ENCODE measurements at places on chromosomes 13 and 19. TPM values are rescaled to one million over a fixed set of nuclear protein-coding genes. Genes with fewer than 3 reads are reported as not detected.
A peak's percentile ranks its signal among the peaks of the same experiment; 100 is the strongest.

The ZNF429 gene
- 0.88 TPM for polyA plus RNA-seq

The ZNF223 gene
- 1.6 TPM for polyA plus RNA-seq

The LYPD3 gene
- polyA plus RNA-seq: 43.1 TPM

DNA sequence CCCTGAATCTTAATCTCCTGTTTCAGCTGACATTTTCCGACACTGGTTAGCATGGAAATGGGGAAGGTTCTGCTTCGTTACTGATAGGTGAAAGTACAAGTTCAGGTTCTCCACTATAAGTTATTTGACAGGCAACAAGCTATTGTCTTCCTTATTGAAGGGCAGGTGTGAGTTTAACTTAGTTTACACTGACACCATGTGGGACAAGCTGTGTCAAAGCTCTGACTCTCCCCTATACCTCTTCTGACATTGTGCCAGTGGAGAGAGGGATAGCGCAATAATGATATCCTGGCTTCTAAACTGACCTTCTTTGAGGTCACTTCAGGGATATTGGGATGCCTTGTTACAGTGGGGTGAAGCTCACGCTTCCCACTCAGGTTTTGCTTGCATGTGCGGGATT, 587.0 kb upstream of the SLITRK5 start:
- DNase-seq: no peak

DNA sequence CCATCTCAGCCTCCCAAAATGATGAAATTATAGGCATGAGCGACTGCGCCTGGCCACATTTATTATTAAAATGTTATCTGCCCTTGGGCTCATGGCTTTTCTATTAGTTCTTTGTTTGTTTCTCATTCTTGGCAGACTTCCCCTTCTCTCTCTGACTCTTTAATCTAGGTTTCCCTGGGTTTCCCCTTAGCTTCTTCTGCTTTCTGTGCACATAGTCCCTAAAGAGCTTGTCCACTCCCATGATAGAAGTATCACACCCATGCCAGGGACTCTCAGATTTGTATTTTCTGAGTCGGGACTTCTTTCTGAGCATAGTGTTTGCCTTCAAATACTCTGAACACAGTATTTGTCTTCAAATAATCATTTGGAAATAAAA, 38.6 kb upstream of the ITM2B start:
- DNase-seq: no peak

DNA sequence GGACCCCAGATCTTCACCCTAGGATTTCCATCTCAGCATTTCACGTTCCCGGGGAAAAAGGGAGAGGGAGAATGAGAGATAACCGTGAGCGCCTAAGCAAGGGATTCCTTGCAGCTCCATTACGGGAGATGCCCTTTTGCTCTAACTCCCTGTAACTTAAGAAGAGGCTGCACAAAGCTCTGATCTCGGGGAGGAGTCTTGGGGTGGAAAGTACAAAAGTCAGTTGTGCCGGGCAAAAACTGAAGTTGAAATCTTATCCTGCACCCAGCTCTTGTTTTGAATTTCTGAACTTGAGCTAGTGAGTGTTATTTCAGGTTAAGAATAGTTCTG, 256.4 kb upstream of the SOX21 start:
- no peak for DNase-seq

DNA sequence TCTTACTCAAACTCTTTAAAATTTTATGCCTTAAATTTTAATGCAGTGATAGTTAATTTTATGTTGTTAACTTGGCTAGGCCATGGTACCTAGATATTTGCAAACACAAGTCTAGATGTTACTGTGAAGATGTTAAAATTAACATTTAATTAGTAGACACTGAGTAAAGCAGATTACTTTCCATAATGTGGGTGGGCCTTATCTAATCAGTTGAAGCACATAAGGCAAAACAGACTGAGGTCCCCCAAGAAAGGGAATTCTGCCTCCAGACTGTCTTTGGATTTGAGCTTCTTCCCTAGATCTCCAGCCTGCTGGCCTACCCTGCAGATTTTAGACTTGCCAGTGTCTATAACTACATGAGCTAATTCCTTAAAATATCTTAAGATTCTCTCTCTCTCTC, 294.0 kb downstream of the ENOX1 start:
- no peak for DNase-seq

GRCh38 chr19:58261968-58262921, 16.5 kb upstream of the ZNF8 start:
- DNase-seq: peak; percentile 14

GRCh38 chr13:44523146-44524015, 52.7 kb downstream of the TSC22D1 start:
- peak; percentile 85 for DNase-seq

DNA sequence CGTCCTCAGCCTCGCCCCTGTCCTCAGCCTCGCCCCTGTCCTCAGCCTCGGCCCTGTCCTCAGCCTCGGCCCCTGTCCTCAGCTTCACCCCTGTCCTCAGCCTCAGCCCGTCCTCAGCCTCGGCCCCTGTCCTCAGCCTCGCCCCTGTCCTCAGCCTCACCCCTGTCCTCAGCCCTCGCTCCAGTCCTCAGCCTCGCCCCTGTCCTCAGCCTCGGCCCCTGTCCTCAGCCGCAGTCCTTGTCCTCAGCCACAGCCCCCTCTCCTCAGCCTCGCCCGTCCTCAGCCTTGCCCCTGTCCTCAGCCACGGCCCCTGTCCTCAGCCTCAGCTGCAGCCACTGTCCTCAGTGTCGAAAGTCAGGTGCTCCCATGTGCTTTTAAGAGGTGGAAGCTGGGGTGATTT, 10.5 kb downstream of the C13orf46 start:
- DNase-seq: no peak
